SW 1271 (cell line): ENCODE measurements at places on chromosomes 12 and 14.

GRCh38 chr14:75711796-75712211, 50.8 kb downstream of the TTLL5 start:
- DNase-seq, result peak; percentile 23

DNA sequence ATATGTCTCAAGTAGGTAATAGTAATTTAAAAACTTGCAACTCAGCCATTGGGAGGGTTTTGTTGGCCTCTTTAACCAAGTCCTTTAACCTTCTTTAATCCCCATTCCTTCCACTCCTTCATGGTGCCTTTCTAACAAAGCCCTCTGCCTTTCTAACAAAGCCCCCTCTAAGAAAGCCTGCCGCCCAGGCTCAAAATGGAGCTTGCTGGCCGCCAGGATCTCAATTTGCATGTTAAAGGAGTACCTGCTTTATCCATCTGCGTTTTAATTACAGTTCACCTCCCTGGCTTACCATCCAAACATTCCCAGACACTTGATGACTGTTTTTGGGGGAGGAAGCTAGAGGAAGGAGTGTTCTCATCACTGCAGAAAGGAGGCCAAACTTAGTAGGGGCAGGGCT, 183.4 kb downstream of the PTPN11 start:
- no peak for DNase-seq

- DNase-seq, result no peak
Measured at GRCh38 chr12:57261428-57261865, 10.5 kb upstream of the STAC3 start.

GRCh38 chr14:94446126-94446525, 6.5 kb downstream of the SERPINA11 start:
- DNase-seq, result no peak
